ENCODE measurements at places on chromosomes 1 and 21. TPM values are rescaled to one million over a fixed set of nuclear protein-coding genes. Genes with fewer than 3 reads are reported as not detected.

DNA sequence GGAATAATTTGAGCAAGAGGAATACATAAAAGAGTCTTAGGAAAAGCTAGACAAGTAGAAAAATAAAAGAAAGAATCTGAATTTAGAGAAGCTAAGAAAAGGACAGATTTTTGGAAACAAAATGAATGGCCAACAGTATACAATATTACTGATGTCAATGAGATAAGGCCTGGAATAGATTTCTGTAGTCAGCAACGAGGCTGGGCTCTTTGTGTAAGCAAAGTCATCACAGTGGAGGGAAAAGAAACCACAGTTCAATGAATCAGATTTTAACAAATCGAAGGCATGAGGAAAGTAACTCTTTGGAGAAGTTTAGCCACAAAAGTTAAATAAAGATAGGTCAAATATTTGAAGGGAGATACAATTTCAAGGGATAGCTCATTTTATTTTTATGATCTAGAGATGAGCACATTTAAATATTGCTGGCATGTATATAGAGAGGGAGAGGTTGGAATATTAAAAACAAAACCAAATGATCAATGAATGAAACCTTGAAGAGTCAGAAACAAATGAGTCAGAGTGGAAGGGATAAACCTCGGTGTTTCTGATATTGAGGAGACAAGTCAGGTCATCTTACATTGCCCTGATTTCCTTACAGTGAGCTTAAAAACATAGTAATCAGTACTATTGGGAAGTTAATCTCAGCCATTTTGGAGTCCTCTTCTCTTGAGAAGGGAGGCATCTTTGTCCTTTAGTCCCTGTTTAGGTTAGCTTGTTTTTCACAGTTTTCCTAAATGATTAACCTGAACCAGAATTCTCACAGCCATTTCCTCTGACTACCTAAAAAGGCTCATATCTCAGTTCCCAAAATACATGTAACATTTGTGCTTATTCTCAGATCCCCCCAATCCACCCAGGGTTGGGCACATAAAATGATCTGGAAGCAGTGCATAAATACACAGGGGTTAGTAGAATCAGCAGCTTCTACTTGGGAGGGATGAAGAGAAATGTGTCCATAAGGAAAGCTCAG is 620.0 kb upstream of the B3GALT2 start:
- no peak overlapping the region for H3K4me3 ChIP-seq
- DNase-seq = no peak
- H3K27me3 ChIP-seq = no peaks in the 10 kb centered on the region
- no peak overlapping the region for H3K27ac ChIP-seq
- no peaks in the 10 kb centered on the region for H3K4me1 ChIP-seq
- no peaks in the 10 kb centered on the region for H3K36me3 ChIP-seq

GRCh38 chr1:155008015-155008941 is 5.7 kb downstream of the ZBTB7B start:
- no peaks in the 10 kb centered on the region for H3K36me3 ChIP-seq
- no peak for DNase-seq
- H3K4me1 ChIP-seq = peaks cover 71% of the 10 kb centered on the region
- no peak overlapping the region for H3K4me3 ChIP-seq

DNA sequence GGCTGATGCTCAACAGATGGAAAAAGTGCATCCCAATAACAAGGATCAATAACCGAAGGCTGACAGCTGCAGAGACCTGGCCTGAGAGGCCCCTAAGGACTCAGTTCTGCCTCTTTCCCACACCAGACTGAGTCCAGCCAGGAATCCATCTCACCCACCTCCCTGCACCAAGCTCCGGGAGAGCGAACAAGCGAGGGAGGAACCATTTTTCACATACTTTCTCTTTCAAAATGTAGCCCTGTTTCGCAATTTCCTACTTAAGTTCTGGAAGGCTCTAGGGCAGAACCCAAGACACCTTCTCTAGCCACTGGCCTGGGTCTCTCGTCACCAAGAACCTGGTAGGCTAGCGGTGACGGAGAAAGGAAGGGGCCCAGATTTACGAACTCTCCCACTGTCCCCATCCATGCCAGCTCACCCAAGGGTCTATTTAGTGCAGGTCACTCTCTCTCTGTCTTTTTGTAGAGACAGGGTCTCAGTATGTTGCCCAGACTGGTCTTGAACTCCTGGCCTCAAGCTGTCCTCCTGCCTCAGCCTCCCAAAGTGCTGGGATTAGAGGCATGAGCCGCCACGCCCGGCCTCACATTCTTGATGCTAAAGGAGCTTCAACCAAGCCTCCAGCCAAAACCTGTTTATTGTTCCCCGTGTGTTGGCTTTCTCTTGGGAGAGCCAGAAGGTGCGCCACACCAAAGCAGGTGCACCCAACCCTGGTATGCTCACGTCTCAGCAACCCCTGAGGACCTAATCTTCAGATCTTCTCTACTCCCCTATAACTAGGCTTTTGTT is 10.9 kb upstream of the GNL2 start:
- peaks cover 32% of the 10 kb centered on the region for H3K4me1 ChIP-seq
- peak overlapping the region; percentile 39 for H3K27ac ChIP-seq
- H3K36me3 ChIP-seq = no peaks in the 10 kb centered on the region
- no peaks in the 10 kb centered on the region for H3K27me3 ChIP-seq
- no peak overlapping the region for H3K4me3 ChIP-seq
- DNase-seq = no peak

The DISP3 gene
- 0.28 TPM for total RNA-seq

DNA sequence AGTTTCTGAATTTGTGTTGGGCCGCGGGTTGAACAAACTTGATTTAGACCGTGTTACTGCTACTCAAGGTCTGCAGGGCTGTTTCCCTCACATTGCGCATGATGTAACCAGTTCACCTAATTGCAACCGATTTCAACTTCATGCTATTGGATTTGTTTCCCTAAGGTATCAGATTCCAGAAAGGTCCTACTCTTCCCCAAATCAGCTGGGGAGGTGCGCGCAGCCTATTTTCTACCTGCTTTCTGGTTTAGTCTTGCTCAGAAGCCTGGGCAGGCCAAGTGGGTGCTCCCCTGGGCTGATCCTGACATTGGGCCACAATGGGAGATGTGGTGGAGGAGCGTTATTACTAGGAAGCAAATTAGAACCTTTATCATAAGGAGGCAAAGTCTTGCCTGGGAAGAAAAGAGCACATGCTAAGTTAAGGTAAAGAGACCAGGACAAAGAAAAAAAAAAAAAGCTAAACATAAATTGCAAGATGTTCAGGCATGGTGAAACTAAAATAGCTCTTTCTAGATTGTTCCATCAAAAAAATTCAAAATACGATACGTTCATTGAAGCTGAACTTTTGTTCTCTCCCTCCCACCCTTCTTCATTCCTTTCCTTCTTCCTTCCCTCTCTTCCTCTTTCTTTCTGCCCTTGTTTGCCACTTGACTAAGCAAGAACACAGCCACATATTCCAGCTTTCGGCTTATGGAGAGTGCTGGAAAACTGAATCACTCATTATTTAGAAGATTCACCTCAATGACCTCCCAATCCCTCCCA is 28.8 kb upstream of the TARBP1 start:
- peak; percentile 26 for DNase-seq
- H3K27ac ChIP-seq = no peak overlapping the region
- H3K36me3 ChIP-seq = no peaks in the 10 kb centered on the region
- no peak overlapping the region for H3K4me3 ChIP-seq
- H3K27me3 ChIP-seq = no peaks in the 10 kb centered on the region
- H3K4me1 ChIP-seq = no peaks in the 10 kb centered on the region

GRCh38 chr1:27380224-27380623 is 2.9 kb downstream of the CD164L2 start:
- H3K27me3 ChIP-seq = peaks cover 12% of the 10 kb centered on the region
- H3K27ac ChIP-seq = no peak overlapping the region
- no peak for DNase-seq
- no peak overlapping the region for H3K4me3 ChIP-seq
- no peaks in the 10 kb centered on the region for H3K4me1 ChIP-seq

DNA sequence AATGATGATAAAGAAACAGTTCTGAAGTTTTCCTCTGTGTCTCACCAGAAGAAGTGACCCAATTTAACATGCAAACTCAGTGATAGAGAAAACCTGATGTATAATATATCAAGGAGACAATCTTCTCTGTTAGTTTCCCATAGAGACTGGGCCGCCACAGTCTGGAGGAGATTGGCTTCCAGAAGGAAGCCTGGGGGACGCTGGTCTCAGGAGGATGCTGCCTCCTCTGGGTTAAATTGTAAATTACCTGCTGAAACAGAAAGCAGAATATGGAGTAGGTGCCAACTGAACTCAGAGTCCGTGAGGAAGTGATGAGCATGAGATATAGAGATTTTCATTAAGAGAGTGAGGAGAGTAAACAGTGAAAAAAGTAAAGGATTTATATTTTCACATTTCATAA is 15.8 kb downstream of the OR14I1 start:
- H3K4me3 ChIP-seq = no peak overlapping the region
- DNase-seq = no peak

GRCh38 chr1:41758500-41758899 is 160.2 kb downstream of the HIVEP3 start:
- H3K27me3 ChIP-seq = no peaks in the 10 kb centered on the region
- no peaks in the 10 kb centered on the region for H3K36me3 ChIP-seq
- no peak for DNase-seq
- H3K4me3 ChIP-seq = no peak overlapping the region
- H3K27ac ChIP-seq = no peak overlapping the region

- peaks cover 23% of the 10 kb centered on the region for H3K36me3 ChIP-seq
- no peak for DNase-seq
- peaks cover 15% of the 10 kb centered on the region for H3K4me1 ChIP-seq
These were observed 433 bp downstream of the TIMM17A start for GRCh38 chr1:201955729-201956143.

DNA sequence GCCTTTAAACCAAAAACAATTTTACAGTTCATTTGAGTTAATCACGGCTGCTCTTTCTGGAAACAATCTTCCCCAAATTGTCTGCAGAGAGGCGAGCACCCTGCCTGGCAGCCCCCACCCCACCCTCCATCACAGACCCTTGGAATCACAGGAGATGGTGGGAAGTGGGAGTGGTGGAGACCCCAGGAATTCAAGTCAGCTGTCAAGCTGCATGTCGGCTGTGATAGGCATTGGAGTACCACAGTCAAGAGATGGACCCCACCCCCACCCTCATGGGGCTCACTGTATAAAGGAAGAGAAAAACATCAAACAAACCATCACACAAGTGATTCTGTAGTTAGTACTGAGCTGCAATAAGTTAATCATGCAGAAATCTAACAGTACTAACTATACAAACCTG is 360.4 kb downstream of the MATN1 start:
- no peak overlapping the region for H3K4me3 ChIP-seq
- H3K27ac ChIP-seq = no peak overlapping the region
- no peaks in the 10 kb centered on the region for H3K4me1 ChIP-seq
- no peaks in the 10 kb centered on the region for H3K27me3 ChIP-seq

The RUNX3 gene
- total RNA-seq = not detected

- DNase-seq = no peak
- H3K27me3 ChIP-seq = no peaks in the 10 kb centered on the region
- no peak overlapping the region for H3K27ac ChIP-seq
- no peak overlapping the region for H3K4me3 ChIP-seq
- H3K4me1 ChIP-seq = no peaks in the 10 kb centered on the region
These were observed 149.3 kb upstream of the KIAA0040 start for GRCh38 chr1:175341631-175342429.

GRCh38 chr1:207797229-207797973 is 45.5 kb downstream of the CD46 start:
- DNase-seq = peak; percentile 88
- no peak overlapping the region for H3K4me3 ChIP-seq
- H3K36me3 ChIP-seq = no peaks in the 10 kb centered on the region
- H3K4me1 ChIP-seq = no peaks in the 10 kb centered on the region

The ADGRB2 gene
- total RNA-seq = 3.9 TPM

- H3K36me3 ChIP-seq = no peaks in the 10 kb centered on the region
- H3K27ac ChIP-seq = peak overlapping the region; percentile 45
- no peaks in the 10 kb centered on the region for H3K4me1 ChIP-seq
- no peaks in the 10 kb centered on the region for H3K27me3 ChIP-seq
These were observed 165.8 kb upstream of the C1orf105 start for GRCh38 chr1:172254521-172255222.

GRCh38 chr1:165883056-165883455 is 55.6 kb downstream of the UCK2 start:
- no peak overlapping the region for H3K27ac ChIP-seq
- H3K36me3 ChIP-seq = no peaks in the 10 kb centered on the region
- no peak for DNase-seq
- no peaks in the 10 kb centered on the region for H3K27me3 ChIP-seq

GRCh38 chr1:63005812-63006211 is 221.9 kb downstream of the ATG4C start:
- no peak overlapping the region for H3K27ac ChIP-seq
- no peaks in the 10 kb centered on the region for H3K27me3 ChIP-seq
- no peak for DNase-seq
- H3K4me1 ChIP-seq = no peaks in the 10 kb centered on the region
- H3K4me3 ChIP-seq = no peak overlapping the region

DNA sequence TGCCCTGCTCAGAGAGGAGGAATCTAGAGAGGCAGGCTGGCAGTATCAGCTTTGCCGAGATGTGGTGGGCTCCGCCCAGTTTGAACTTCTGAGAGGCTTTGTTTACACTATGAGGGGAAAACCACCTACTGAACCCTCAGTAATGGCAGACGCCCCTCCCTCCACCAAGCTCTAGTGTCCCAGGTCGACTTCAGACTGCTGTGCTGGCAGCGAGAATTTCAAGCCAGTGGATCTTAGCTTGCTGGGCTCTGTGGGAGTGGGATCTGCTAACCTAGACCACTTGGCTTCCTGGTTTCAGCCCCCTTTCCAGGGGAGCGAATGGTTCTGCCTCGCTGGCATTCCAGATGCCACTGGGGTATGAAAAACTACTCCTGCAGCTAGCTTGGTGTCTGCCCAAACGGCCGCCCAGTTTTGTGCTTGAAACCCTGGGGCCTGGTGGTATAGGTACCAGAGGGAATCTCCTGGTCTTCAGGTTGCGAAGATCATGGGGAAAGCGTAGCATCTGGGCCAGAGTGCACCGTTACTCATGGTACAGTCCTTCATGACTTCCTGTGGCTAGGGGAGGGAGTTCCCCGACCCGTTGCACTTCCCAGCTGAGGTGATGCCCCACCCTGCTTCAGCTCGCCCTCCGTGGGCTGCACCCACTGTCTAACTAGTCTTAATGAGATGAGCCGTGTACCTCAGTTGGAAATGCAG is 43.6 kb downstream of the C21orf91 start:
- no peak overlapping the region for H3K27ac ChIP-seq
- H3K27me3 ChIP-seq = no peaks in the 10 kb centered on the region
- no peaks in the 10 kb centered on the region for H3K4me1 ChIP-seq
- no peak for DNase-seq
- H3K4me3 ChIP-seq = no peak overlapping the region

The KRTAP7-1 gene
- not detected for total RNA-seq

GRCh38 chr1:20538227-20538626 is 14.1 kb upstream of the FAM43B start:
- no peaks in the 10 kb centered on the region for H3K4me1 ChIP-seq
- H3K27ac ChIP-seq = no peak overlapping the region
- peaks cover 7% of the 10 kb centered on the region for H3K27me3 ChIP-seq
- H3K4me3 ChIP-seq = no peak overlapping the region

GRCh38 chr1:213371525-213371846 is 320.4 kb downstream of the RPS6KC1 start:
- DNase-seq = no peak
- H3K4me3 ChIP-seq = no peak overlapping the region
- no peaks in the 10 kb centered on the region for H3K27me3 ChIP-seq
- H3K27ac ChIP-seq = no peak overlapping the region
